ENCODE measurements at places on chromosomes 5 and 9.

DNA sequence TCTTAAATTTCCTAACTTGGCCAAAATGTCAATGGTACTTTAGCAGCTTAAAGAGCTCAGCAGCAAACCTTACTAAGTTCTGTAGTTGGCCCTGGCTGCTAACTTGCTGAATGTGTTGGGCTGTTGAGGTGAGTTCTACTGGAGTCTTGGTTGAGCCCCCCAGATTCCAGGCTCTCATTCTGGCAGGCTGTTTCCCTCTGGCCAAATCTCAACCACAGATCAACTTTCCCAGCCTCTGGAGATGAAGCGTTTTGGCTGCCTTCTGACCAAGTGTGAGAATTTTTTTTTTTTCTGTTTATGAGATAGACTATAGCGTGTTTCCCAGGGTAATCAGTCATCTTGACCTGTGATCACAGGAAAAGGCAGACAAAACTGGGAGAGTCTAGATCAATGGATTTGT, 343.7 kb downstream of the EBF1 start:
- DNase-seq: no peak

GRCh38 chr9:36942891-36943290, 91.2 kb downstream of the PAX5 start:
- DNase-seq: no peak

DNA sequence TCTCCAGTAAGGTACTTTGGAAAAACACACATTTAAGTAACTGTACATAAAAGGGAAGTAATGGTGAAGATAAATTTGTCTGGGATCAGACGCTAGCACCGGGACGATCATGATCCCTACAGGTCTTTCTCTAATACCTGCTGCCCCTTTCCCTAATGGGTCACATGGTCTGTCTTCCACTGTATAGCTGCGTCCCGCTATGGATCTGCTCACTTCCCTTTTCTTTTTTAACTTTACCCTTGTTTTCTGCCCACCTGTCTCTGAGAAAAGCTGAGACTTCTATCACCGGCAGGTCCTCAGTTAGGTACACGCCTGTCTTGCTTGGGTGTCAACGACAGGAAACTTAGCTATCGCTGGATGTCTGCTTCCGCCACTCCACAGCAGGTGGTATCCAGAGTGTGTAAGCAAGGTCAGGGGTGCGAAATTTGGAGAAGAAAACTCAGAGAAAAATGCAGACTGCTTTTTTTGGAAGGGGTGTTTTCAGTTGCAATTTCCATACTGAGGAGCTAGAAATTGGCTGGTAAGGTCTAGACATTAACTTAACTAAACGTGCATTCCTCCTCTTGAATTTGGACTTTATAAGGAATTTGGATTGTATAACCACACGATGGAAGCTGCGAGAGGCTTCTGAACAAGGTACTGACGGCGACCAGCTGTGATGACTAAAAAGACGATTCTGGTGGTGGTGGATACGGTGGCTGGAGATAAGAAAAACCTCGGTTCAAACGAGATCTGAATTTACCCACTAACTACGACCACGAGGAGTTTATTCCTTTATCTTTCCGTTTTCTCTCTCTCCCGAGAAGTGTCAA, 1.1 kb upstream of the ICE1 start:
- DNase-seq: no peak

- no peak for DNase-seq
Measured at GRCh38 chr9:83155733-83156132, 92.8 kb upstream of the RASEF start.

DNA sequence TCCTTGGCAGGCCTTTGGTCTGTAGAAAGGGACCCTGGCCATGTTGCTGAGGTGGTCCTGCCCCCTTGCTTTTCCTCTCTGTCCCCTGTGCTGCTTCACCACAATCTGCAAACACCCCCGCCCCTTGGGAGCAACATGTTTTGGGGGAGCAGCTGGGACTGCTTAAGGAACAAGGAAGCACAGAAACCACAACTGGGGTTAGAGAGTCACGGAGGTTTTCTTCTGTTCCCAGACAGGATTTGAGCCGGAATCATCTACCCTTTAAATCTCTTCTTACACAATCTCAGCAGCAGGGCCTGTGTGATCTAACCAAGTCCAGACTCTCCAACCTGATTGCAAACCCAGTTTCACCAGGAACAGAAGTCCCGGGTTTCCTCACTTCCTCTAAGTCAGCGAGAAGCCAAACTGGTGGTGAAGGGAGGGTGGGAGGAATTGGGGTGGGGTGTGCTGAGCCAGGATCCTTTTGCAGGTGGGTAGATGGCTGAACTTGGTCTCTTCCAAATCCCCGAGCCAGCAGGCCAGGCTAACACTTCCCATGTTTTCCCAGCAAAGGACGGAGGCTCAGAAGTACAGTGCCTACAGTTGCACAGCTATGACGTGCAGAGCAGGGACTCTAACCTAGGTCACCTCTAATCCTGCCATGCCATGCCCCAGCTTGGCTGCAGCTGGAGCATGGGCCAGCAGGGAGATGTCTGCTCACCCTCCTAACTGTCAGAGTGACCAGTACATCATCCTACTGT, 25.0 kb downstream of the SH3PXD2B start:
- no peak for DNase-seq

GRCh38 chr5:94362857-94363256, 255.5 kb downstream of the KIAA0825 start:
- DNase-seq: no peak

GRCh38 chr5:20166456-20166855, 178.5 kb upstream of the CDH18 start:
- DNase-seq: no peak

- no peak for DNase-seq
Measured at GRCh38 chr5:115372146-115372545, 75.7 kb upstream of the CCDC112 start.

Data from glomerular endothelial cell (primary cell).